ENCODE measurements at places on chromosomes 16 and 17. TPM values are rescaled to one million over a fixed set of nuclear protein-coding genes. Genes with fewer than 3 reads are reported as not detected.

G6PC3 gene
- 22.4 TPM for total RNA-seq

PIRT gene
- total RNA-seq = not detected

MARVELD3 gene
- total RNA-seq = 10.5 TPM

TBC1D3H gene
- total RNA-seq = not detected

NT5C3B gene
- 37.6 TPM for total RNA-seq

WFIKKN2 gene
- not detected for total RNA-seq

G6PC1 gene
- not detected for total RNA-seq

CCDC200 gene
- not detected for total RNA-seq

SLFN14 gene
- total RNA-seq = 0.09 TPM

KRT27 gene
- total RNA-seq = 0.24 TPM

TBC1D3E gene
- total RNA-seq = not detected

HAS3 gene
- 21.4 TPM for total RNA-seq
